ACHN (cell line): ENCODE measurements at places on chromosomes 3 and 15.
A peak's percentile ranks its signal among the peaks of the same experiment; 100 is the strongest.

DNA sequence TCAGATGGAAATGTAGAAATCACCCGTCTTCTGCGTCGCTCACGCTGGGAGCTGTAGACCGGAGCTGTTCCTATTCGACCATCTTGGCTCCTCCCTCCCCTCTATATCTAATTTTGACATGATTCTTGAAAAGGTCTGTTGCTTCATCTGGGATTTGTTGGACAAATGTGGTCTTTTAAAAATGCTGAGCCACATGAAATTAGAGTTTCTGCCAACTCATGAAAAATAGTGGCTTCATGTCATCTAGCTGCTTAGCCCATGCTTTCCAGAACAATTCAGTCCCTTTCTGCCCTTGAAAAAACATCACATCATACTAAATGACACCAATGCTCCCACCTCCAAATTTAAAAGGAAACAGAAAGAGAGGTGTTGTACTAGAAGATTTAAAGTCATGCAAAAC lies 148.6 kb upstream of the EIF1B start:
- no peak for DNase-seq

- peak; percentile 29 for DNase-seq
These were observed 31.5 kb upstream of the TFDP2 start for GRCh38 chr3:142180761-142181362.

GRCh38 chr15:80796407-80796806 lies 17.2 kb downstream of the CEMIP start:
- no peak for DNase-seq

DNA sequence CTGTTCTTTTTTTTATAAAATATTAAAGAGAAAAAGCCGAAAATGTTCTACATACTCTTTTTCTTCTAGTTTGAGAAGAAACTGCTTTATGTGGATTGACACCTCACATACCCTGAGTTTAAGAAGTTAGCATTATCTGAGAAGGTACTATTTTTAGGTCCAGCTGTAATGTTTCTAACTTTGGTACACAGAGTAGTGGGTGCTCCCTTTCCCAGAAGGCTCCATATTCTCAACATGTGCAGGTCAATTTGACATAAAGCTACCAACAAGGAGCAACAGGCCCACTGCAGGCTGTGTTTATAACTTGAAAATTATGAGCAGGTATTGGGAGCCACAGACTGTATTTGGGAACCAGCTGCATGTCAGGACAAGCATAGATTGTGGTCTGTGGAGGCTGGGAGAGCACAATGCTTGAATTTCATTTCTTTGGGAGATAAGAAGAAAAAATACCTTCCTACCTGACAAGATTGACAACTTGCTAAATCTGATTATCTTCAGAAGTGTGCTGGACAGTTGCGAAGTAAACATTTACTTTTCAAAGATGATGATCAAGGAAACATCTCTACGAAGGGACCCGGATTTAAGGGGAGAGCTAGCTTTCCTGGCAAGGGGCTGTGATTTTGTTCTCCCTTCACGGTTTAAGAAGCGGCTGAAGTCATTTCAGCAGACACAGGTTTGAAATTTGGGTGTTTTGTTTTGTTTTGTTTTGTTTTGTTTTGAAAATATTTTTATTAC lies 57.2 kb downstream of the PPP2R3A start:
- no peak for DNase-seq

- DNase-seq = peak; percentile 57
These were observed 31.8 kb downstream of the FSTL1 start for GRCh38 chr3:120418866-120419490.

DNA sequence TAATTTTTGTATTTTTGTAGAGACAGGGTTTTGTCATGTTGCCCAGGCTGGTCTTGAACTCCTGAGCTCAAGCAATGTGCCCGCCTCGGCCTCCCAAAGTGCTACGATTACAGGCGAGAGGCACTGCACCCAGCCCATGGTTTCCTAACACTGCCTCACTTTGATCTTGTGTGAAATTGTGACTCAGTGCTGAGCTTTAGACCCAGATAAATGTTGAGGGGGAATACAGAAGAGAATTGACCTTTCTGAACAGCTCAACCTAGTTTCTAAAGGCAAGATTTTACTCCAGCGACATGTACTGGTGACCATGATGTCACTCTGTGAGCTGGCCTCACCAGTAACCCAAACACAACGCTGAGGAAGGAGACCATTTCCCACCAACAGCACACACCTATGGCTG lies 73.5 kb downstream of the ATP1B3 start:
- DNase-seq = no peak
